ENCODE measurements at places on chromosomes 7 and 10.

DNA sequence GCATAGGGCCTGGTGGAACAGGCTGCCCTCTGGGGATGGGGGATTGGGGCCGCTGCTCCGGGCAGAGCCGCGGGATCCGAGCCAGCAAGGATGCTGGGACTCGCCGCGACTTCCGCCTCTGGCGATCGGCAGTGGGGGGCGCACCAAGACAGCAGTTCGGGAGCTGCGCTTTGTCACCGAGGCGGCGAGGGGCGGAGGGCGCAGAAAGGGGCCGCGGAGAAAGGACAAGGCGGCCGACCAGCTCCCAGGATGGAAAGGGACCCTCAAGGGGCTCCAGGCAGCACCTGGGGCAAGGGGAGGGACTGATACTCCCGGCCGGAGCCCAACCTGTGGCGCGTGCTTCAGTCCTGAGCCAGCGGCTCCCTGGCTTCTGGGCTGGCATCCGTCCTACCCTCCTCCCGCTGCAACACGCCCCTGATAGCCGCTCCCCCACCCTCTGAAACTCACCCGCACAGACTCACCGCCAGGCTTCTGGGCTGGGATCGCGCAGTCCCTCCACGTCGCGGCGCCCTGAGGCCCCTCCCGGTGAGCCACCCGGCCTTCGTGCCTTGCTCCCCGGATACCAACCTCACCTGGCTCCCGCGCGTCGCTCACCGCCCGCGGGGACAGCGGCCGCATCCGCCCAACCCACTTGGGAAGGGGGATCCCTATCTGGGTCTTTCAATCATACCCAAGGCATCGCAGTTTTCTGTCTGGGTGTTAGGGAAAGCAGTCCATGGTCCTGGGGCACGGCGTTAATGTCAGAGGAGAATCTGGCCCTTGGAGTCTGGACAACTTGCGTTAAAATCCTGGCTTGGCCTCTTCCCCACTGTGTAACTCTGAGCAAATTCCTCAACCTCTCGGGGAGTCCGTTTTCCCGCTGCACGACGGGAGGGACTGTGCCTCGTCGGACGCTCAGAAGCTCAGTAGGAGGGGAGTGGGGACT is 7.0 kb upstream of the EVX1 start:
- DNase-seq = peak; percentile 61

DNA sequence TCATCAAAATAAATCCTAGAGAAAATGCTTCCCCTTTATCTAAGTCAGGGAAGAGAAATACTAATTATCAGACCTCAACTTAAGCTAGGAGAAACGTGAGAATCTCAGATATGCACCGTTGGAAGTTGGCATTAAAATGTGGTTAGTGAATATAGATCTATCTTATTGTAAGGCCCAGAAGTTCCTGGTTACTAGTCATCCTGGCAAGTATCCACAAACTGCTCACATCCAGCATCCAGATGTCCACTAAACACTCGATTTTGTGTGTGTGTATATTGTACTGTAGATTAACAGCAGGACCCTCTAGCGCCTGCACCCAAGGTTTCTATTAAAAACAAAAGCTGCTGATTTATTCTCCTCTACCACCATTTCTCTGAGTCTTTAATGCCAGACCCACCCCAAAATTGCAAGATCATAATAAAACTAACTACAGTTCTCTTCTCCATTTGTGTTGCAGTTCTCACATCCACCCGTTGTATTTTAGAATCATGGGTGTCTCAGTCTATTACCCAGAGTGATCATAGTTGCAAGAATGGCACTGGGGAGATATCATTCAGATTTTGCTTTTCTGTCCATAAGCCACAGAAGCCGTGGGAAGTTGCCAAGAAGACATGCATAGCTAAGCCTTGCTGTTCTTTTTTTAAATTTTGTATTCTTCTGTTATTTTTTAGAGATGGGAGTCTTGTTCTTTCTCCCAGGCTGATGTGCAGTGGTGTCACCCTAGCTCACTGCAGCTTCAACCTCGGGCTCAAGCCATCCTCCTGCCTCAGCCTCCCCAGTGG is 165.4 kb downstream of the KIAA1217 start:
- peak; percentile 54 for DNase-seq

GRCh38 chr10:78335691-78336401 is 302.2 kb downstream of the RPS24 start:
- DNase-seq = peak; percentile 59

- DNase-seq = no peak
These were observed 8.6 kb upstream of the CALML3 start for GRCh38 chr10:5515948-5516761.

DNA sequence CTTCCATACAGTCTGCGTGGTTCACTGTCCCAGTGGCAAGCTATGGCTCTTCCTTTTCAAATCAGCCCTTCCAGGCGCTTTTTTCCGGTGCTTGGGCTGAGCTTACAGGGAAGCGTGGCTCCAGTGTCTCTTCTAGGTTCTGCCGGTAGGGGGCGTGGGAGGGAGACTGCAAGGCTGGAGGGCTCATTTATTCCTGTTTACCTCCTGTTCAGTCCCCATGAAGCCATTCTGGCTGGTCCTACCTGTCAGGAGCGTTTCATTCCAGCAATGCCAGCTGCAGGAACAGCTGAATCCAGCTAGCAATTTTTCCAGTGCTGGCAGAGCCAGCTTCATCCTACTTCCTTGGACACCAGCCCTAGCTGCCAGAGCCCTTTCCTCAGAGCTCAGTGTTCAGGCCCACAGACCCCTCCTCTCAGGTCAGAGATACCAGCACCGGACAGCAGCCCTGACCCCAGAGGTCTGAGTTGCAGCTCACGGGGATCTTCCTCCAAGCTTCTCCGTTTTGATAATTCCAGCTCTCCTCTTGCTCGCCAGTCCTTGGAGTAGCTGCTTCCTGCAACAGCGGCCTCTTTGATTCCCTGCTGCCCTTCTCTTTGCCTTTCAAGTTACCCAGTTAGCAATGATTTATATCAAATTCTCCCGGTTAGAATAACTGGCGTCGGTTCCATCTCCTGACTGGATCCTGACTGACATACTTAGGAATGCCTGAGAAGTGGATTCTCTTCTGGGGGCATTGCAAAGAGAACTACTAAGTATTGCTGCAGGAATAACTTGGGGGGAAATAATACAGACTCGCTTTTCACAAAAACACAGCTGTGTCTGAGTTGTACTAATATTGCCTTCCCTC is 129.8 kb downstream of the FRMD4A start:
- DNase-seq = no peak

DNA sequence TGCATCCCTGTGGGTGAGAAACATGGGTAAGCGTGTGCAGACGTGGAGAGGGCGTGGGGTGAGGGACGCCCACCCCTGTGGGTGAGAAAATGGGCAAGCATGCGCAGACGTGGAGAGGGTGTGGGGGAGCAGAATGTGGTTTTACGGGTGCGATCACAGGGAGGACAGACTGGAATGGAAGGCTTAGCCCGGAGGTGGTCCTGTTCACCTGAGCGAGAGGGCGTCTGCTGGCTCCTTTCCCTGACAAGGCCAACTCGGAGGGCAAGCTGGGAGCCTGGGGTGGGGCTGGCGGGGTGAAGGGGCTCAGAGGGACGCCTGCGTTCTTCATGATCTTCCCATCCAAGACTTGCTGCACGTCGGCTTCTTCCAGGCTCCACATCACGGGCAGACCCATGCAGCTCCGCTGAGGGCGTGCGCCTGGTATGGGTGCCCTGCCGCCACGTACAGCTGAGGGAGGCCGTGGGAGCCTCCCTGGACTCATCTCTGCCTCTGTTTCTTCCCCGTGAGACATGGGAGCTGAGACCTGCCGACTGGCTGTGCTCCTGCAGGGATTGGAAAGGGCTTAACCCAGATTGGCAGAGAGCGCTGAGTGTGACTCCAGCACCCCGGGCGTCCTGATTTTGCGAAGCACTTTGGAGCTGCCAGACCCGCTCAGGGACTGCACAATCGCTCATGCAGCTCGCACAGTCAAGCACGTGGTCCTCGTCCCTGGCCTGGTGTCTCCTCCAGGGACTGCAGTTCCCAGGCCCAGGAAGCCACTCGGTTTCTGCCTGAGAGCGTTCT is 74.3 kb upstream of the SHH start:
- DNase-seq = no peak

DNA sequence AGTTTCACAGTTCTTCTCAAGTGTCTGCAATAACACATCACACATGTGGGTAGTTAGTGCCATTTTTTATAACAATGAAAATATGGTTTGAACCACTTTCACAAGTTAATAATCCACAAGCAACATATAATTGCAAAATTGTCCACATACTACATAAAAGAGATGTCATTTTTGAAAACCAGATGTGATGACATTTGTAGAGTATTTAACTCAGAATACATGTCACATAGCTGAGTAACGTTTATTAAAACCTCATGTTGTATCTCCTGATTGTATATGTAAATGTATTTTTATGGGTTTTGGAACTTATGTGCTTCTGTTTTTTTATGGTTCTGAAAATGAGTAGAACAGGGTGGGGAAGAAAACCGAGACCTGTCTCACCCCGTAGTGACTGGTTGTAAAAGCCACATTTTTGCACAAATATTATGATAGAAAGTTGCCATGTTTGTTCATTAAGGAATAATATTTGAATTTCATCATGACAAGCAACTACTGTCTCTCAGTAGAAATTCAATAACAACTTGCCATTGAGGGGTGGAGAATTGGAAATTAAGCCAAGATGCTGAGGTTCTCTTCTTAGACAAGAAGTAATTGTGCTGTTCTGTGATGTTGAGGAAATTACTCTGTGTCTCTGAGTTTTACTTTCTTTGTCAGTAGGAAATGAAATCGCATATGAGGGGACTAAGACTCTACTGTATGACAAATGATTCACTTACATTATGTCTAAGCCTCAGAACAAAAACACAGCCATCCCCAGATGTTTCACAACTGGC is 29.2 kb upstream of the EGFR start:
- no peak for DNase-seq
